Left colon (tissue), 2 donors: ENCODE measurements at places on chromosomes 2 and 18. TPM values are rescaled to one million over a fixed set of nuclear protein-coding genes. Genes with fewer than 3 reads are reported as not detected.

DNA sequence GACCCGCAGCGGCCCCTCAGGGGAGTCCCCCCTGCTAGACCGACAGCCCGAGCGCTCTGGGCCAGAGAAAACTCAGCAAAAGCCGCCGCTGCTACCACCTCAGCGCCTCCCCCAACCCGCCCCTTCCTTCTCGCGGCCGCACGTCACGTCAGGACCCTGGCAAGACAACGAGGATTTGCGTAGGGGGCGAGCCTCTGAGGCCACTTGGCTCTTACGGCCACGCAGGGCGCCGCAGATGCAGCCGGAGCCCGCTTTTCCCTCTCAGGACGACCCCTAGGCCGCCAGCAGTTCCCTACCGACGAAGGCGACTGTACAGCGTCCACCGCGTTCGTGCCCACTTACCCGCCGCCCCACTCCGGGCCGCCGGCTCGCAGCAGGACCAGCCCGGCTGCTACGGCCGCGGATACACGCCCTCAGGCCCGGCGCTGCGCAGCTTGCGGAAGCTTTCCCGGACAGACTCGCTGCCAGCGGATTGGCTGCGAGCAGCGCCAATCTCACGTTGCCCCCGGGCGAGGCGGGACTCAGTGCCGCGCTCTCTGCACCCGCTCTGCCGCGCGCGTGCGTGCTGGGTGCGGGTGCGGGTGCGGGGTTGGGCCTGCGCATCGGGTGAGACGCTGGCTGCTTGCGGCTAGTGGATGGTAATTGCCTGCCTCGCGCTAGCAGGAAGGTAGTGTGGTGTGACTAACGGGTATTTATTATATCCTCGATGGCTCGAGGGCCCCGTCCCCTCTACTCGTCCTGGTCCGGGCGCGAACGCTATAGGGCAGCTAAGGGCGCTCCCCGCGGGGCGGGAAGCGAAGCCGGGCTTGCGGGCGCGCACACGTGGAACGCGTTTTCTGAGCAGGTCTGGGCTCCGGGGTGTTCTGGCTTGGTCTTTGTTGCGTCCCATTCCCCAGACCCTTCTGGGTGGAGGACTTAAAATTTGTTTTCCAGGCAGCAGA is at the start of the genes ORMDL1 and PMS1:
ORMDL1 (minus strand) TSS at position 413 of the 941 bp plus-strand sequence. CDS start 1,744 bp downstream, outside the sequence.
PMS1 (plus strand) TSS at position 524 of the 941 bp plus-strand sequence. CDS start 7,360 bp downstream, outside the sequence.
- peak; percentile 95 for DNase-seq

- no peak for DNase-seq
Observed at GRCh38 chr2:152376385-152376784, 41.4 kb downstream of the FMNL2 start.

DNA sequence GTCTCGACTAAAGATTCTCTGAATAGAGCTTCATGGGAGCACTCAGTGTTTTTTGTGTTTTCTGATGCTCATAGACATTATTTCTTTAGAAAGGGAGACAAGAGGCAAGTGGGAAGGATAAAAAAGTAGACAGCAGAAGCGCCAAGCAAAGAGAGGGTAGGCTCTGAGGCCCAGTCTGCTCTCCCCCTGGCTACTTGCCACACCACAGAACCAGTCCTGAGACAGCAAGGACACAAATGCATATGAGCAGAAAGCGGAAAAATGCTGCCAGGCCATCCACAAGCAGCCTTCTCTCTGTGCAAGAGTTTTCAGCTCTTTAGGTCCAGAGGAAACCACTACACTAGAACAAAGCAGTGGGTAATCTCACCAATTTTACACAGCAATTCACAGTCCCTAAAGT is 285.4 kb downstream of the ZNF521 start:
- DNase-seq, result no peak

DNA sequence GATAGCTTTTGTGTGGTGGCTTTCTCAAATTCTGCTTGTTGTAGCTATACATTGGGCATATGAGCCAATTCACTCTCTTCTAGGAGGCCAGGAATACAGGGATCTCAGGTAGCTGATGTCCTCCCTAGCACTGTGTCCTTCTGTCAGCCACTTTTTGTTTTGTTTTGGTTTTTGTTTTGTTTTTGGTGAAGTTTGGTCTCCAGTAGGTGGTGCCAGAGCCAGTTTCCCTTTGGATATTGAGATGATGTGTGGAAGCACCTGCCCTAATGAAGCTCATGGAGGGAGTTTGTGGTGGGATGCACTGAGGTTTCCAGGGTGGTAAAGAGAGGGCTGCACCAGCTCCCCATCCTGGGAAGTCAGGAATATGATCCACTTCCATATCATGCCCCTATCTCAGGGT is 100.5 kb upstream of the VWC2L start:
- no peak for DNase-seq

DNA sequence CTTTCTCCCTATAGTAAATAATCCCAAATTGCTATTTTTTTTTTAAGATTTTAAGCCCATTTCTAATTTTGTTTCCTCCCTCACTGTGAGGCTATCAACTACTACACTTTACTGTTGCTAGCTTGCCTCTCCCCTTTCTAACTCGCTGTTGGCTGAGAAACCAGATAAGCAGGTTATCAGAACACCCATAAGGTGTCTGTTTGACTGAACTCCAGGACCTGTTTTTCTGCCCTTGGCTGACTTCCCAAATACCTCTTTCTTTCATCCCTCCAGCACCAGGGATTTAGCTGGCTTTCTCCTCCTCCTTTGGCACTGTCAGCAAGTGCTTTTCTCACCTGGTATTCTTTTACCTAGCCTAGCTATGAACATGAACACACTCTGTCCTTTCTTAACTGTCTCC is 11.1 kb downstream of the TRAK2 start:
- DNase-seq, result peak; percentile 72

DNA sequence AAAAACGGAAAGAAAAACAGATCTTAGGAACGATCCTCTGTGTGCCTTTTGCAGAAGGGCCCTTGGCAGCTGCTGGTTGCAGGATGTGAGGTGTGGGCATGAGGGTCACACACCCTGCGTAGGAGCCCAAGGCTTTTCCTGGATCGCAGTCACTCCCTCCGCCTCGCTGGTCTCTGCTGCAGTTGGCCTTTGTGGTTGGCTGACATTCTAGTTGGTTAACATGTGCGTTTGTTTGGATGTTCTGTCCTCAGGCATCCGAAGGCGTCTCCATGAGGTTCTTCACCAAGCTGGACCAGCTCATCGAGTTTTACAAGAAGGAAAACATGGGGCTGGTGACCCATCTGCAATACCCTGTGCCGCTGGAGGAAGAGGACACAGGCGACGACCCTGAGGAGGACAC is 61.7 kb downstream of the INPP5D start:
- DNase-seq, result no peak

DNA sequence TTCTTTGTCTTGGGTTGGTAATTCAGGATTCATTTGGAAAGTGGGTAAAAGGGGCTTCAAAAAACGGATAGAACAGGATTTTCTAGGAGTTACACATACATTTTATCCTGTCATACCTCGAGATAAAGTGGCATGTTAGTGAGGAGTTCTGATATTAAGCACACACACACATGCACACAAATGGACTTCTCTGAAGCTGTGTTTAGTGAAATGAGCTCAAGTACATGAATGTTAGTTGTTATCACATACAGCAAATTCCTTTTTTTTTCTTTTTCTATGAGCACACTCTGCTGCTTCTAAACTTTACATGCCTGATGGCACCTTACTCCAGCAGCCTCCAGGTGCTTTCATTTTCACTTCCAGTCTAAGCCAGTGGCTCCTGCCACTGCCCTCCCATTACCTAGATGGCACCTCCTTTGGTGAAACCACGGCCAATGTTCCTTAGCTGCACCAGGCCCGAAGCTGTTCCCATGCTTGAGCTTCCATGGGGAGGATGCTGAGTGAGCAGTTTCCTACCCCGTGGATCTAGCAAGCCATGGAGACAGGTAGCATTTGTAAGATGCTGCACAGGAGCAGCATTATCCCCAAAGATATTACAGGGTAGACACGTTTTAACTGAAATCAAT is 49.7 kb downstream of the STAT1 start:
- DNase-seq, result no peak

DNA sequence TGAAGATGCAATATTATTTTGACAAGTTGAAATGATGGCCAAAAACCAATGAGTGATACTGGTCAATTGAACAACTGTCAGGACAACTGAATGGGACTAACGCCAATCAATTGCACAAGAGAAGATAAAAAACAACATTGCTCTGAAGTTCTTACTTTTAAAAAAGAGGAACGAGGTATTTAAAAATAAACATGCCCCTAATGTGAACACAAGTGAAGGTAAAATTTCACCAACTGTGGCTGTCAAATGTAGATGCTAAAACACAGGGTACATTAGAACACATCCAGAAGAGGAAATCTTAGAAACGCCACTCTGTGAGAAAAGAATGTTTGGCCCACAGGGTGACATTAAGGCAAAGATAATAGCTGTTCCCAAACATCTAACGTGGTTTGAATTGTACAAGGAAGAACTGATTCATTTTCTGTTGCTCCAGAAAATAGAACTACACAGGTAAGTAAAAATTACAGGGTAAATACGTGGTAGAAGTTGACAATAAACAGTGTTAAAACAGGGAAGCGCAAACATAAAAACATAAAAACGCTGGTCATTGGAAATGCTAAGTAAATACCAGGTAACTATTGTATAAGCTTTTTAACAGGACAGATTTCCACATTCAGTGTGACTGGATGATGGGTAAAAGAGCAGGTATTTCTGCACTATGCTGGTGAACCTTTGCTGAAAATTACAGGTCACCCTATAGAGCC is 20.3 kb downstream of the LONRF2 start:
- no peak for DNase-seq

GRCh38 chr2:61016392-61017002 is 1.0 kb upstream of the PEX13 start:
- no peak for DNase-seq

KRTCAP3 gene
- total RNA-seq, result 90.0 TPM

PID1 gene
- 39.2 TPM for total RNA-seq

STARD7 gene
- total RNA-seq, result 125 TPM

SERPINB10 gene
- not detected for total RNA-seq
